RWPE2 (cell line): ENCODE measurements at places on chromosomes 16 and 17.

DNA sequence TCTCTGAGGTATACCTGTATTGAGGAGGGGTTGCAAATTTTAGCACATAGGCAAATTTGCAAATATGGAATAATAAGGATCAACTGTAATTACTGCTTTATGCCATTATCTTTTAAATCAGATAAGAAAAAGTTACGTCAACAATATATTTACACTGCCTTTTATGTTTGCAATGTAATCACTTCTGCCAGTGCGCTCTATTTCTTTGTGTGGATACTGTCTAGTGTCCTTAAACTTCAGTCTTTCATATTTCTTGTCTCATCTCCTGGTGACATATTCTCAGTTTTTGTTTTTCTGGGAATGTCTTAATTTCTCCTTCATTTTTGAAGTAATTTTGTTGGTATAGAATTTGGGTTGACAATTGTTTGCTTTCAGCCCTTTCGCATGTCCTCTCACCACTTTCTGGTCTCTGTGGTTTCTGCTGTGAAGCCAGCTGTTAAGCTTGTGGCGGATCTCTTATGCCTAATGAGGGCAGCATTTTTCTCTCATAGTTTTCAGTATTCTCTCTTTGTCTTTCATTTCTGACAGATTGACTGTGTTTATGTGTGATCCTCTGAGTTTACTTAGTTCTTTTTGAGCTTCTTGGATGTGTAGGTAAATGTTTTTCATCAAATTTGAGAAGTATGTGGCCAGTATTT is 37.6 kb upstream of the ABCC11 start:
- no peak for DNase-seq

GRCh38 chr16:5917436-5918195 is 820.0 kb upstream of the EEF2KMT start:
- DNase-seq = no peak

DNA sequence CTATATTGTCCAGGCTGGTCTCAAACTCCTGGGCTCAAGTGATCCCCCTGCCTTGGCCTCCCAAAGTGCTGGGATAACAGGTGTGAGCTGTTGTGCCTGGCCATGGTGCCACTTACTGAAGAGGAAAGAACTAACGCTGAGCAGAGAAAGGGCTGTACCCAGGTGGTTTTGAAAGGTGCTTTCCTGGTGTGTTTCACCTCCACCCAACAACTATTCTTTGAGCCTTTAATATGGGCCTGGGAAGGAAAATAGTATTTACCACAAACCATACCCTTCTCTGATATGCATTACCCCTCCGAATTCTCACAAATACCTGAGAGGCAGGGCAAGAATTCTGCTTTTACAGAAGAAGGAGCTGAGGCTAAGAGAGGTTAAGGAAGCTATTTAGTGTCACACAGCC is 24.8 kb downstream of the KPNA2 start:
- DNase-seq = no peak

DNA sequence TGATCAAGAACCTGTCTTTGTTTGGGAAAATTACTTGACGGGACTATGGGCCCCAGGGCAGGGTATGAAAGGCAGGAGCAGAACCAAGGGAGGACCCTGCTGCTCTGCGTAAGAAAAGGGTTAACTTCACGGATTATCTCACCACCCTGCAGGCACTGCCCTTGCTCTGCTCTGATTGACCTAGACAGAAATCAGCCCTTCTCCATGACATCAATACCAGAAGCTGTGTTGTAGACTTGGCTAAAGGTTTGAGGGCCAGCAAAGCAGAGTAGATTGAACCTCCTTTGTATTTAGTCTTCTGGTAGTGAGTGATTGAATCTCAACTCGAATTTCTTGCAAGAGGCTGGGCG is 52.9 kb upstream of the ETV4 start:
- DNase-seq = no peak

DNA sequence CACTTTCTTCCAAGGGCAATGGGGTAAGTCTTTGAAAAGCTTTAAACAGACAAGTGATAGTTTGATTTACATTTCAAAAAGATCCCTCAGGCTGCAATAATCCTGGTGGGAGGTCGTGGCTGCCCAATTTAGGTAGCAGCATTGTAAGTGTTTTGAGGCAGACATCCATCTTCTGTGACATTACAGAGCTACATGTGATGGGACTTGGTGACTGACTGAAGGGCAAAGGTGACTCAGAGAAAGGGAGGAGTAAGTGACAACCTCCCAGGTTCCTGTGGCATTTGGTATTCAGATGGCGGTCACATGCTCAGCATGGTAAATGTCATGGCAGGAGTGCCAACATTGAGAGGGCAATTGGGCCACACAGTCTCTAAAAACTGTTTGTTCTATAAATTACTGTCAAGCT is 26.5 kb downstream of the STAT3 start:
- DNase-seq = no peak

DNA sequence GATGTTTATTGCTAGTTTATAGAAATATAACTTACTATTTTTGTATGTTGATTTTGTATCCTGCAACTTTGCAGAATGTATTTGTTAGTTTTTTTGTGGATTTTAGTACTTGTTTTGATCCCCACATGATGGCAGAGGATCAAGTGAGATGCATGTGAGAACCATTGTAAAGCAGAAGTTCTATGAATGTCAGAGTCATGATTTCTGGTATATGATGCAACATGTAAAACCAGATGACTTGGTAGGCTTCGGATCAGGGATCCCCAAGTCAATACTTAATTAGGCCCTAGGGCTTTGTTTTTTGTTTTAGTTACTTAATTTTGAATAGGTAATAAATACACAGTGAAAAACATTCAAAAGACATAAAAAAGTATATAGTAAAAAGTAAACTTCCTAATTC is 45.8 kb downstream of the ESRP2 start:
- DNase-seq = no peak

GRCh38 chr17:50638966-50639713 is 4.5 kb downstream of the ABCC3 start:
- DNase-seq = peak; percentile 99

DNA sequence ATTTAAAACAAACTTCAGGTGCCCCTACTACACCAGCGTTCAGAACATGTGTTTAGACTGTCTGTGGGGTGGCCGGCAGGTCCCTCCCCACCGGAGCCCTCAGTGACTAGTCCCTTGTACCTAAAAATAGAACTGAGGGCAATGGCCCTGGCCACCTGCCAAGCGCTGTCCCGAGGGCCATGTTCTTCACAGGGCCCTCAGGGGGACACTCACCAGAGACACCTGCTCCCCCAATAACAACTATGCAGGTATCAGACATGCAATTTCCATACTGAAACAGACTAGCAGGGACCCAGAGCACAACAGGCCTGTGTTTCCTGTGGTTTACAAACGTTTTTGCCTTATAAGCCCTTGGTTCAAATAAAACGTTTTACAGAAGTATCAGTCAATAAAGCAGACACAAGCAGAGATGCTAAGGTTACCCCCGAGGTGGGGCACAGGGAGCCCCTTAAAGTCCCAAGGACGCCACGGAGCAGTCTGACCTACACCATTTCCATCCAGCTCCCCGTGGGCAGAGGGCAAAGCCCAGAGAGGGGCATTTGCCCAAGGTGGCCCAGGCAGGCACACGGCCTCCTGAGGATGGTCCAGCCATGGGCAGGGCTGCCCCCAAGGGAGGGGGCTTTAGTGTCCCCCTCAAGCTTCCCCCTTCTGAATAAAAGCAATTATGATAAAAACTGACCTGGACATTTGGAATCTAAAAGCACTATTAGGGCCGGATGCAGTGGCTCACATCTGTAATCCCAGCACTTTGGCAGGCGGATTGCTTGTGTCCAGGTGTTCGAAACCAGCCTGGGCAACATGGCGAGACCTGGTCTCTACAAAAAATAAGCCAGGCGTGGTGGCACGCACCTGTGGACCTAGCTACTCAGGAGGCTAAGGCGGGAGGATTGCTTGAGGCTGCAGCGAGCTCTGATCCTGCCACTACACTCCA is 896 bp upstream of the MYLK3 start:
- DNase-seq = no peak

- no peak for DNase-seq
Observed at GRCh38 chr16:80509872-80510271, 30.9 kb upstream of the DYNLRB2 start.

DNA sequence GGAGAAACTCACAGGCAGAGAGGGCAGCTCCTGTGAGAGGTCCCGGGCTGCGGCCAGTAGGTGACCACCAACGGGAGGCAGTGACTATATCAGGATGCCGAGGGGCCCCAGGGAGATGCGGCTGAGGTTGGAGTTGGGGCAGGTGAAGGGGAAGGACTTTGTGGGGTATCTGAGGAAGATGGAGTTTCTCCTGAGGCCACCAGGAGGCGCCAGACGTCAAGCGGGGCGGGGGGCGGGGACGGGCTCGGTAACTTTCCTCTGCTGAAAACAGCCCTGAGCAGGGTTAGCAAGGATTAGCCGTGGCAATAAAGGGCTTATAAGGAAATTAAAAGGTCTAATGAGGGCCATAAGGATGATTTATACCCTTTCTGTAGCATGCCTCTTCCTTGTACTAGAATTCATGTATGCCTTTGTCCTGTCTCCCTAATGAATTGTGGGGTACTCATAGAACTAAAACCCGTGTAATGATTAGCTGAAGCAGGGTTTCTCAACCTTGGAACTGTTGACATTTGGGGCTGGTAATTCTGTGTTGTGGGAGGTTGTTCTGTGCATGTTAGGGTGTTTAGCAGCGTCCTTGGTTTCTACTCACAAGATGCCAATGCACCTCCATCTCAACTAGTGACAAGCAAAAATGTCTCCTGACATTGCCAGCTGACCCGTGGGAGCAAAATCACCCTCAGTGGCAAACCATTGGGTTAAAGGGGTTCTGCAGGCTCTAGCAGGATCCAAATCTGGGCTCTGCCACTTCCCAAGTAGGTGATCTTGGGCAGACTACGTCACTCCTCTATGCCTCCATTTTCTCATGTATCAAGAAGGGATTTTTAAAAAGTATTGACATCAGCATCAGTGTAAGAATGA is 74.8 kb upstream of the GRIN2A start:
- DNase-seq = no peak

- no peak for DNase-seq
Observed at GRCh38 chr17:61218438-61218837, 181.2 kb upstream of the TBX2 start.

GRCh38 chr16:11129378-11129781 is 126.6 kb downstream of the SOCS1 start:
- no peak for DNase-seq

DNA sequence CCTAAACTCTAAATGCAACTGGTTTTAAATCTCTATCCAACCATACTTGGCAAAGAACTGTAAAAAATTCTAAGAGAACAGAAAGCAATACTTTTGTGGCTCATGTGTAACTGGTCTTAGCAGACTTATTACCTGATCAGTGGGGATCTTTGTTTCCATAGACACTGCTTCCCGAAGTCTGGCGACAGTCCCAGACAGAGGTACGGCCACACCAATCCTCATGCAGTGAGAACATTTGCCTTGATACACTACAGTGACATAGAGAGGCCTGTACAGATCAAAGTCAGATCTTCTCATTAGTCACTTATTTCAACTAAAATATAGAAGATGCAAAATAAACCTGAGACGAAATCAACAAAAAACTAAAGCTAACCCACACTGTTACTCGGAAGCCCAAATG is 43.9 kb downstream of the USP31 start:
- no peak for DNase-seq

- no peak for DNase-seq
Observed at GRCh38 chr17:52762147-52762793, 603.8 kb upstream of the CA10 start.

- no peak for DNase-seq
Observed at GRCh38 chr17:74574489-74575142, 7.3 kb upstream of the CD300H start.

GRCh38 chr16:29312835-29313558 is 93.5 kb downstream of the NPIPB11 start:
- no peak for DNase-seq

GRCh38 chr17:69477204-69477902 is 62.9 kb downstream of the MAP2K6 start:
- no peak for DNase-seq

- DNase-seq = no peak
Observed at GRCh38 chr17:4236456-4236855, 27.3 kb downstream of the ANKFY1 start.

- peak; percentile 94 for DNase-seq
Observed at GRCh38 chr17:8120520-8121406, 2.4 kb upstream of the ALOXE3 start.

DNA sequence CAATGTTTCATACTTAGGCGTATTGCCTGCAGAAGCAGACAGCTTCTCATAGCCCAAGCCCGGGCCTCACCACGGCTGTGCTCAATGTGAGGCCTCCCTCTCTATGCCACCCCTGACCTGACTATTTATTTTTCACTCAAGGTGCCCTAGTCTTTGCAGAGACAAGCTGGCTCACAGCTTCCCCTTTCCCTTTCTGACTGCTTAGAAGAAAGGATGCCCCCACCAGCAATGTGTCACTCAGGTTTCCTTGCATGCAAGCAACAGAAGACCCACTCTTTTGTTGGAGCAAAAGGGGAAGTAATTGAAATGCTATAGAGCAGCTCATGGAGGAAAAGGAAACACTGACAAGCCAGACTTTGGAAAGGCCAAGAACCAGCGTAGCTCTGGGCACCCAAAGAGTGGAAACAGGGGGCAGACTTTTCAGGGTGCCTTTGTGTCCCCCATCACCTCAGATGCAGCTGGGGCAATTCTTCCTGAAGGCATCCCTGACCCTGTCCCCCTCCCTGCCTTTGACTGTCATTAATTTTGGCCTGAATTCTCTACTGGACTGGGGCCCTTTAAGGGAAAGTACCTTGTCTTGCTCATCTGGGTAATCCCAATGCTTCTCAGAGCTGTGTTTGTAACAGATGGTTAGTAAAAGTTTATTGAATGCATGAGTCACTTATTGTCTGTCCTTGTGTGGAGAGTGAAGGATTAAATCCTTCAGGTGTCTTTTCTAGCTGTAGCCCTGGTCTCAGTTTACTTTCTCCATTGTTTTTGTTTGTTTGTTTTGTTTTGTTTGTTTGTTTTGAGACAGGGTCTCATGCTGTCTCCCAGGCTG is 17.8 kb downstream of the RGS9 start:
- DNase-seq = no peak

DNA sequence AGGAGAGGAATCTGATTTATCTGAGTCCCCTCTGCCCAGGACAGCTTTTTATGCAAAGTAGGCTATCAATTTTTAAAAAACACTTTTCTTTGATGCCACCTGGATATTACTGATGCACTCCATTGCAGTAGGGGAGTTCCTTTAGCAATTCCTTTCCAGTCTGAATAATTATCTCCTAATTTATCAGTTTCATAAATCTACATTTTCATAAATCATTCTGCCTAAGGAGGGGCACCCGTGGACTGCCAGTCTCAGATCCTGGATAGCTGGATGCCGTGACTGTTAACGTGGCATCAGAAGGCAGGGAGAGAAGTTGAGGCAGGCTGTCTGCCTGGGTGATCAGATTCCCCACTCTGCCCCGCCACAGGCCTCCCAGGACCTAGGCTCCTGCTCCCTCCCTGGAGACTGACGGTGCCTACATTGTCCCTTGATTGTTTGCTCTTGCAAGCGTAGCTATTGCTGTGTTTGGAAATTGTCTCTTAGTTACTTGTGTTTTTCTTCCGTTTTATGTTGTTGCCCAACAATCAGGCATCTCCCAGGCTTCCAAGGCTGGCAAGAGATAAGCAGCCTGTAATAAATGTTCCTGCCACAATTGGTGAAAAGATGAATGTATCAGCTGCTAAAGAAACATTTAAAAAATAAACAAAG is 75.2 kb downstream of the KATNIP start:
- DNase-seq = no peak
